ENCODE measurements at places on chromosomes 6 and 20. TPM values are rescaled to one million over a fixed set of nuclear protein-coding genes. Genes with fewer than 3 reads are reported as not detected.
A peak's percentile ranks its signal among the peaks of the same experiment; 100 is the strongest.

GRCh38 chr6:10598084-10598960 is 77.2 kb downstream of the GCNT2 start:
- no peak for DNase-seq
- no peak overlapping the region for H3K4me3 ChIP-seq
- no peaks in the 10 kb centered on the region for H3K27me3 ChIP-seq
- H3K27ac ChIP-seq, result peak overlapping the region; percentile 34

GRCh38 chr6:150297327-150298029 is 71.3 kb upstream of the IYD start:
- no peaks in the 10 kb centered on the region for H3K36me3 ChIP-seq
- no peaks in the 10 kb centered on the region for H3K27me3 ChIP-seq
- no peak overlapping the region for H3K4me3 ChIP-seq
- H3K27ac ChIP-seq, result peak overlapping the region; percentile 47

DNA sequence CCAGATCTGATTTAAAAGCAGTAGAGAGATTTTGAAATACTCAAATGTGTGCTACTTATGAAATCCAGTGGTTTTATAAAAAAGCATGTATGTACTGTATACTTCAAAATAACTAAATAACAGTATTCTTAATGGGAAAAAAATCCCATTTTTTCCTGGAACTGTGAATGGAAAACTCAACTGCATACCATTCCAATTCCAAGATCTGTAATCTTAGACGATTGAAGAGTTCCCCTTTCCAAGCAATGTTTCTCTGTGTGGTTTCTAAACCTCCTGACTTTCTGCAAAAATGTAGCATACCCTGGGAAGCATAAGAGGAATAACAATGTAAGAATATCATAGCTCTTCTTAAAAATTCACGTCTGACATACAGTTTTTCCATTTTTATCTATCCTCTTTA is 40.3 kb upstream of the HIVEP2 start:
- no peak for DNase-seq
- H3K36me3 ChIP-seq, result no peaks in the 10 kb centered on the region
- no peak overlapping the region for H3K4me3 ChIP-seq
- H3K27me3 ChIP-seq, result no peaks in the 10 kb centered on the region
- H3K4me1 ChIP-seq, result no peaks in the 10 kb centered on the region

GRCh38 chr20:14611479-14611878 is 274.1 kb upstream of the FLRT3 start:
- H3K4me3 ChIP-seq, result no peak overlapping the region
- no peaks in the 10 kb centered on the region for H3K27me3 ChIP-seq
- H3K27ac ChIP-seq, result no peak overlapping the region
- no peaks in the 10 kb centered on the region for H3K36me3 ChIP-seq

DNA sequence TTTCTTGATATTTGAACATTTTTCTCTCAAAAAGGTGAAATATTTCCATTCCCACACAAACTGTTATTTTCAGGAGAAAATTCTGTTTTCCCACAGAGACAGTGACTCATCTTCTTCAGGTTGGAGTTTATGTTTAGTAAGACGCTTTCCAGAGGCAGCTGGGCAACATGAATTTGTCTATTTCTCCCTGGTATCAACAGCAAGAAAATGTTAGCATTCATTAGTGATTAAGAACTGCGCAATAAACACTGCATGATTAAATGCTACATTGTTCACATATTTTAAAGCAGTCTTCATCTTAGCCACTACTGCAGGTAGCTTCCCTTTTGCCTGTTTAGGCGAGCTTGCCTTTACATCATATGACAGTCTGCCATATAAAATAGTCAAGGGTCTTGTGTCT is 295.7 kb downstream of the C6orf118 start:
- H3K36me3 ChIP-seq, result no peaks in the 10 kb centered on the region
- H3K4me1 ChIP-seq, result no peaks in the 10 kb centered on the region
- no peak overlapping the region for H3K27ac ChIP-seq
- H3K27me3 ChIP-seq, result no peaks in the 10 kb centered on the region
- DNase-seq, result no peak

GRCh38 chr6:30130887-30131862 is 4.8 kb upstream of the TRIM40 start:
- H3K4me3 ChIP-seq, result no peak overlapping the region
- no peak overlapping the region for H3K27ac ChIP-seq
- H3K27me3 ChIP-seq, result peaks cover 25% of the 10 kb centered on the region
- H3K36me3 ChIP-seq, result no peaks in the 10 kb centered on the region

- no peak for DNase-seq
- no peak overlapping the region for H3K27ac ChIP-seq
- no peaks in the 10 kb centered on the region for H3K4me1 ChIP-seq
- H3K27me3 ChIP-seq, result no peaks in the 10 kb centered on the region
- H3K36me3 ChIP-seq, result peaks cover 12% of the 10 kb centered on the region
Measured at GRCh38 chr6:53020005-53020744, 25.1 kb upstream of the GSTA4 start.

DNA sequence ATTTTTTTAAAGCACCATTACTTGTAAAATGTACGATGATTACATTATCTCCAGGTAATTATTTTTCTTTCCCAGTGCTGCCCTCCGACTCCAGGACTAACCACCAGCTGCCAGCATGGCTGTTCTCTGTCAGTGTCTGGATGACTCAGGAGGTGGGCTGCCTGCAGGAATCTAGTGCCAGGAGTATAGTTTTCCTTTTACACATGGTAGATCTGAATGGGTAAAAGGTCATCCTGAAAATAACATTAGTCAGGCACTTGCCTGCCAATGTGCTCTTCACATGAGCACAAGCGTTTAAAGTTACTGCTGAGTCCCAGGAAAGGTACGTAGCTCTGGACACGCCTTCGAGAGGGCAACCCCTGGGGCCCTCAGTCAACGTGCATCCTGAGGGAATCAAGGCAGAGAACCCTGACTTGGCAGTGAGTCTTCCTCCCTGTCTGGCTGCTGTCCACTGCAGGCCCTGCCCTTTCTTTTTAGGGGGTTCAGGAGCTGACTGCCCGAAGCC is 2.4 kb downstream of the DYNLT1 start:
- peaks cover under 1% of the 10 kb centered on the region for H3K36me3 ChIP-seq
- H3K4me1 ChIP-seq, result peaks cover 19% of the 10 kb centered on the region
- no peak for DNase-seq
- peak overlapping the region; percentile 98 for H3K27ac ChIP-seq
- H3K27me3 ChIP-seq, result no peaks in the 10 kb centered on the region

DNA sequence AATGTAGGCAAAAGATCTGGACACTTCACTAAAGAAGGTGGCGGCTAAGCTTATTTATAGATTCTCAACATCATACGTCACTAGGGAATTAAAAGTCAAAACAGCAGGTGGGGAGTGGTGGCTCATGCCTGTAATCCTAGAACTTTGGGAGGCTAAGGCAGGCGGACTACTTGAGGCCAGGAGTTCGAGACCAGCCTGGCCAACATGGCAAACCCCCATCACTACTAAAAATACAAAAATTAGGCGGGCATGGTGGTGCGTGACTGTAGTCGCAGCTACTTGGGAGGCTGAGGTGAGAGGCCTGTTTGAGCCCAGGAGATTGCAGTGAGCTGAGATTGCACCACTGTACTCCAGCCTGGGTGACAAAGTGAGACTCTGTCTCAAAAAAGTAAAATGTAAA is 74.6 kb downstream of the GPX5 start:
- no peaks in the 10 kb centered on the region for H3K27me3 ChIP-seq
- H3K4me3 ChIP-seq, result no peak overlapping the region
- no peaks in the 10 kb centered on the region for H3K36me3 ChIP-seq
- no peak overlapping the region for H3K27ac ChIP-seq

DNA sequence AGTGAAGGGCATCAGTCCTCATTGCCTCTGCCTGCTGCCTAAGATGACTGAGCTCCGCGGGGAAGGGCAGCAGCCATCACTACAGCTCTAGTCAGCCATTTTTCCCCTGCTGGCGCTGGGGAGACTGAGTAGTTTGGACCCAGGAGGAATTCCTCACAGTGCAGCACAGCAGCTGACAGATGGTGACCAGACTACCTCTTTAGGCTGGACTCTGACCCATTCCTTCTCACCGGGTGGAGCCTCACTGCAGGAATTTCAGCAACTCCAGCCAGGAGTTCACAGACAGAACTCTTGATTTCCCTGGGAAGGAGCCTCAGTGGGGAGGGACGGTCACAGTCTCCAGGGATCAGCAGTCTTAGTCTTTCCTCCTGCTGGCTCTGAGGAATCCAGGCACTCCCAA is 492.0 kb upstream of the MMS22L start:
- H3K4me3 ChIP-seq, result no peak overlapping the region
- no peak overlapping the region for H3K27ac ChIP-seq
- H3K27me3 ChIP-seq, result no peaks in the 10 kb centered on the region
- no peaks in the 10 kb centered on the region for H3K36me3 ChIP-seq
- DNase-seq, result no peak

GRCh38 chr20:21101932-21102575 is 4.1 kb downstream of the LINC00237 start:
- peaks cover 44% of the 10 kb centered on the region for H3K4me1 ChIP-seq
- no peak overlapping the region for H3K27ac ChIP-seq
- H3K4me3 ChIP-seq, result peak overlapping the region; percentile 41
- peaks cover 100% of the 10 kb centered on the region for H3K27me3 ChIP-seq
- no peaks in the 10 kb centered on the region for H3K36me3 ChIP-seq

DNA sequence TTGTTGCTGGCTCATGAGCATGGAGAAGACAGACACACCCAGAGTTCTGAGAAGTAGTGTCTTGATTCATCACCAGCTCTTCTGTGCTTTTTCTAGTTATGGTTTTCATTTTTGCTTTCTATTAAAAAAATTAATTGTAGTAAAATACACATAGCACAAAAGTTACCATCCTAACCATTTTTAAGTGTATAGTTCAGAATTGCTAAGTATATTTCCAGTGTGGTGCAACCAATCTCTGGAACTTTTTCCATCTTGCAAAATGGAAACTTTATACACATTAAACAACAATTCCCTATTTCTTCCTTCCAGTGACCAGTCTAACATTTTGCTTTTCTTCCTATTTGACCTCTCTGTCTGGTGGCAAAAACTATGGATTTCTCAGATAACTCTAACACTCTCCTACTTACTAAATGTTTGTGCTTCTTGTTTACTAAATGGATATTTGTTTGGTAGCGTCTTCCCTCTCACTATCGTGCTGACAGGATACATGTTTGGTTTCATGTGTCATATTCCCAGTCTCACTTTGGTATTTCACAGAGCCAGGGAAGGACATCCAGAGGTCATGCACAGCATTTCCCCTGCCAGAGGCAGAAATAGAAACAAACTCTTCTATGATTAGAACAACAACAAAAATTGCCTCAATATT is 40.6 kb downstream of the TXLNB start:
- no peak overlapping the region for H3K4me3 ChIP-seq
- H3K27ac ChIP-seq, result peak overlapping the region; percentile 54
- no peak for DNase-seq
- no peaks in the 10 kb centered on the region for H3K27me3 ChIP-seq

DNA sequence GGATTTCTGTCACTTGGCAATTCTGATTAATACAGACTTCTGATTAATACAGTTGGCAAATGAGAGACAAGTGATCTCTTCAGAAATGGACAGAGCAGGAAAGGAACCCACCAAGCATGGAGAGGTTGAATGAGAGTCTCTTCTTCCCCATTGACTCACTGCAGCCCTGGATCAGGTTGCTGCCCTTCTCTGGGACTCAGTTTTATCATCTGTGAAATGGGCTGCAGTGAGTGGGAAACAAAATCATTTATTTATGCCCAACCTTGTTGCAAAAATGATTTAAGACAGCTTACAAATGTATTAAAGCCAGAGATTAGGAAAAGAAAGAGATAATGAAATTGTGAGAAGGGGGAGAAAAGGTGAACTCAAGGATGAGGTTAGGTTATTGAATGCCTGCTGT is 20.8 kb upstream of the RSPO4 start:
- H3K27ac ChIP-seq, result no peak overlapping the region
- no peaks in the 10 kb centered on the region for H3K27me3 ChIP-seq

DNA sequence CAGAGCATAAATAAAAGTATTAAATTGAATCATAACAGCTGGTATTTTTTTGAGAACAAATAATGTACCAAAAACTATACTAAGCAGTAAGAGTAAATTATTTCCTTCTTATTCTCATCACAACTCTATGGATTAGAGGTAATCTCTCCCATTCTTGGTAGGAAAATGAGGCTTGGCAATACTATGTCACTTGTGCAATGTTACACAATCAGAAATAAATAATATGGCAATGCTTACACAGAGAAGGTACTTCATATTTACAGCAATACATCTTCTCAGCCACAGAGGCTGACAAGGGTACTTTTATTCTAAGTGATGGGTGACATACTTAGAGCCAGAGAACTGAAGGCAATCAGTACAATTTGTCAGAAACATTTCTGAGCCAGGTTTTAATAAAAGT is 3.9 kb downstream of the DST start:
- peak overlapping the region; percentile 79 for H3K27ac ChIP-seq
- no peak for DNase-seq
- H3K4me3 ChIP-seq, result peak overlapping the region; percentile 54
- peaks cover 54% of the 10 kb centered on the region for H3K4me1 ChIP-seq

DNA sequence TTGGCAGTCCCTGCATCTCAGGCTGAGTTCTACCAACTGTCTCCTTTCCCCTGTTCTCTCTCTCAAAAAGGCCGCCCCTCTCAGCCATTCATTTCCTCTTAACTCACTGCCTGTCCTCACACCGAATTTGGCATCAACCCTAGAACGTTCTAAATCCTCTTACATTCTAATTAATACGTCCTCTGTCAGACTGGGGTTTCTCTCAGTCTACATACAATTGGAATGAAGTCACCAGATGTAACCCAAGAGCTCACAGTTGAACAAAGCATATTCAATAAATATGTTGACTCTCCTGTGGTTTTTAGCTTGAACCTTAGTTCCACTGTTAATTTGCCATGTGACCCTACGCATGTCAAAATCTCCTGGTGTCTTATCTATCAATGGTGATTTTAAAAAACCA is 269.6 kb downstream of the CLIC5 start:
- H3K4me3 ChIP-seq, result no peak overlapping the region
- no peak for DNase-seq
- no peak overlapping the region for H3K27ac ChIP-seq
- H3K4me1 ChIP-seq, result peaks cover 14% of the 10 kb centered on the region
- no peaks in the 10 kb centered on the region for H3K27me3 ChIP-seq

DNA sequence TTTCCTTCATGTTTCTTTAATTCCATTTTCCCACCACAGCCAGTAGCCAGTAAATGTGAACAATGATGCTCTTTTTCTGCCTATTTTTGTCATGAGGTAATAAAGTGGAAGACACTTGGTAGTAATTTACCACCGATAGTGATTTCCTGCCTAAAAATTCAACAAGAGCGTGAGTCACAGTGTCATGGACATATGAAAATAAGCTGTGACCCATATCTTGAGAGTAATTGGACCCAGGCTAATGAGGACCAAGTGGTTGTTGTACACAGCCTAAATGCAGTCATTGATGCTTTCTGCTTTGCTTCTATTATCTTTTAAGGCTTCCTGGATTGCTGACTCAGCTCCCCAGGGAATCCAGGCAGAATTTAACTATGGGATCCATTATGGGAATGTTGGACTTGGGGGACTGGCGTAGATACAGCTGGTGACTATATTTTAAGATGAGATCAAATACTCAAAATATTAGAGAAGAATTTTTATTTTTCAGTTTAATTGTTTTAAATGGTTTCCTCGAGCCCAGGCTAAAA is 265.9 kb upstream of the FERMT1 start:
- no peaks in the 10 kb centered on the region for H3K4me1 ChIP-seq
- no peak overlapping the region for H3K27ac ChIP-seq
- no peaks in the 10 kb centered on the region for H3K27me3 ChIP-seq
- no peak for DNase-seq
- H3K36me3 ChIP-seq, result no peaks in the 10 kb centered on the region

- H3K27me3 ChIP-seq, result no peaks in the 10 kb centered on the region
- no peak for DNase-seq
- H3K27ac ChIP-seq, result no peak overlapping the region
- no peaks in the 10 kb centered on the region for H3K36me3 ChIP-seq
- no peak overlapping the region for H3K4me3 ChIP-seq
Measured at GRCh38 chr6:159116343-159116742, 52.9 kb upstream of the FNDC1 start.

Gene FBXO30
- total RNA-seq, result 9.8 TPM

Measured in esophagus squamous epithelium (tissue), 5 donors.